ENCODE measurements at places on chromosomes 6 and 20. TPM values are rescaled to one million over a fixed set of nuclear protein-coding genes. Genes with fewer than 3 reads are reported as not detected.

Gene RPS6KA2
- 168 TPM for total RNA-seq

GRCh38 chr6:40806256-40806864, 219.2 kb upstream of the LRFN2 start:
- peak; percentile 20 for DNase-seq

DNA sequence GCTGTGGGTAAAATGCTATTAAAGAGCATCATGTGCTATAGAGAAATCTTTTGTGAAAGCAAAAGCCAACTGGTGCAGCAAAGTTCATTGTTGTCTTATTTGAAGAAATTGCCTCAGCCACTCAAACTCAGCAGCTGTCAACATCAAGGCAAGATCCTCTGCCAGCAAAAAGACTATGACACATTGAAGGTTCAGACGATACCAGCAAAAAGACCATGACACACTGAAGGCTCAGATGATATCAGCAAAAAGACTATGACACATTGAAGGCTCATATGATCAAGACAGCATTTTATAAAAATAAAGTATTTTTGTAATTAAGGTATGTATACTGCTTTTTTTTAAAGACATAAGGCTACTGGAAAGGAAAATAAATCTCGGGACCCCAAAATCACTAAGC, 118.4 kb upstream of the RUNX2 start:
- DNase-seq: no peak

DNA sequence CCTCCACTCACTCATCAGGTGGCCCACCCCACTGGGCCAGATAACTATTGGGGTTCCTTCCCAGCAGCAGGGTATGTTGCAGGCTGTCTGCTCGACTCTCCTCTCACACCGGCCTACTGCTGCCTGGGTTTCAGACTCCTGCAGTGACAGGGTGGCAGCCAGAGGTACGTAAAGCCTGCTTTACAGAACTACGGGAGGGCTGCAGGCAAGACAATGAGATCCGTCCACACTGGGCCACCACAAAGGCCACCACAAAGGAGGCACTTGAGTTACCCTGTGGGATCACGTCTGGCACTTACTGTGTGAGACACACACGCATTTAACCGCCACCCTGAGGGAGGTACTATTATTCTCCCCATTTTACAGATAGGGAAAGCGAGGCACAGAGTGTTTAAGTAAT, 78.5 kb downstream of the NFATC2 start:
- no peak for DNase-seq

Gene MYH7B
- under 0.01 TPM for total RNA-seq

Gene FITM2
- 4.1 TPM for total RNA-seq

DNA sequence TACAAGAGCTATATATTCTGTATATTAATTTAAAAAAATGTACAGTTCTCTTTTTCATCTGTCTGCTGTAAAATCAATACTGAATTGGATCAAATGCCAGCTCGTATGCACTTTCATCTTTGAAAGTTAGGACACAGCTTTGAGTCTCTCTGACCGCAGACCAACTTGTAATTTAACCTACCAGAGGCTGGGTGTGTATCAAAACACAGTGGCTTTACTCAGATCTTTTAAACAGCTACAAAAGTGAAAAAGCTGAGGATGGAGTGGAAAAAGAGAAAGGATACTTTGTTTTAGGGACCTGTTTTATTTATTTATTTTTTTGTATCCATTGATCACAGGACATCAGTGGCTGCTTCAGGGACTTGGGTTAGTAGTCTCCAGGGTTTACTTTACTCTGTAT, 44.1 kb downstream of the KIAA0408 start:
- no peak for DNase-seq

GRCh38 chr6:1285556-1285955, 26.3 kb upstream of the FOXQ1 start:
- no peak for DNase-seq

GRCh38 chr6:136103763-136104311, 146.3 kb downstream of the MTFR2 start:
- DNase-seq: peak; percentile 41

Gene ARID1B
- 22.7 TPM for total RNA-seq

Gene SRMS
- not detected for total RNA-seq

GRCh38 chr6:113406048-113406695, 451.0 kb upstream of the MARCKS start:
- DNase-seq: no peak

- DNase-seq: no peak
These were observed 16.4 kb downstream of the CHRNA4 start for GRCh38 chr20:63344616-63345327.

GRCh38 chr6:46098678-46099077, 31.1 kb upstream of the ENPP4 start:
- no peak for DNase-seq

Gene OR12D3
- not detected for total RNA-seq

DNA sequence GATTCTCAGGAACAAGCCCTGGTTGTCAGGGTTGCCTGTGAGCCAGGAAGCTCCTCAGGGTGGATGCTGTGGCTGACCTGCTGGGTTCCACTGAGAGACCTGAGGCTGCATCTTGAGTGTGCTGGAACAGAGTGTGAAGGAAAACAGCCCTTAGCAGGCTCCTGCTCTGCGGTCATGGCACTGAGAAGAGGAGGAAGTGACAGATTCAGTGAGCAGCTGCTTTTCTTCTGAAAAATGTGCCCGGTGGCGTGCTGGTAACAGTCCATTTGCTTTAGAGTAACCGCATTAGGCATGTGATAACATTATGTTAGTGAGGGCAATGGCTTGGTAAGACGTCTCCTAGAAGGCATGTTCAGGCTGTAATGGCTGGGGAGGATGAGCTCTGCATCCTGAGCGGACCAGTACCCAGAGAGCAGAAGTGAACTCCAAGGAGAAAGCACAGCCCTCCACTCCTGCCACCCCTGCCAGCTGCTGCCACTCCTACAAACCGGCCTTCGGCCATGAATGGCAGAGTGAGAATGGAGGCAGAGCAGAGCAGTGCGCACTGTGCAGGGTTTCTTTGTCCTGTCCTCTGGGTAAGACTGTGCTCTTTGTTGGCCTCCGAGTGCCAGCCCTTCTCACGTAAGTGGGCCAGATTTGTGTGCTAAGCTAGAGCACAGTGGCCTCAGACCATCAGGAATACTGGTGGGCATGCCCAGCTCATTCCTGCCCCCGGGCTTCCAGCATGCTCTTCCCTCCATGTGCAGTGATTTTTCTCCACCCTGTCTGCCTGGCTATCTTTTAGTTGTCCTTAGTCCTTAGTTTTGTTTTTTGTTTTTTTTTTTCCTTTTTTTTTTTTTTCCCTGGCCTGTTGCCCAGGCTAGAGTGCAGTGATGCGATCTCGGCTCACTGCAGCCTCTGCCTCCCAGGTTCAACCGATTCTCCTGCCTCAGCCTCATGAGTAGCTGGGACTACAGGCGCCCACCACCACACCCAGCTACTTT, 98.1 kb upstream of the VSTM2L start:
- DNase-seq: peak; percentile 8

Gene CHRNA4
- total RNA-seq: not detected

Gene TBPL1
- total RNA-seq: 34.3 TPM

Gene LAMA2
- 0.20 TPM for total RNA-seq

Gene CMTR1
- total RNA-seq: 25.4 TPM

Gene ADGRB3
- not detected for total RNA-seq

GRCh38 chr6:5695260-5696245, 311.2 kb downstream of the NRN1 start:
- peak; percentile 76 for DNase-seq

DNA sequence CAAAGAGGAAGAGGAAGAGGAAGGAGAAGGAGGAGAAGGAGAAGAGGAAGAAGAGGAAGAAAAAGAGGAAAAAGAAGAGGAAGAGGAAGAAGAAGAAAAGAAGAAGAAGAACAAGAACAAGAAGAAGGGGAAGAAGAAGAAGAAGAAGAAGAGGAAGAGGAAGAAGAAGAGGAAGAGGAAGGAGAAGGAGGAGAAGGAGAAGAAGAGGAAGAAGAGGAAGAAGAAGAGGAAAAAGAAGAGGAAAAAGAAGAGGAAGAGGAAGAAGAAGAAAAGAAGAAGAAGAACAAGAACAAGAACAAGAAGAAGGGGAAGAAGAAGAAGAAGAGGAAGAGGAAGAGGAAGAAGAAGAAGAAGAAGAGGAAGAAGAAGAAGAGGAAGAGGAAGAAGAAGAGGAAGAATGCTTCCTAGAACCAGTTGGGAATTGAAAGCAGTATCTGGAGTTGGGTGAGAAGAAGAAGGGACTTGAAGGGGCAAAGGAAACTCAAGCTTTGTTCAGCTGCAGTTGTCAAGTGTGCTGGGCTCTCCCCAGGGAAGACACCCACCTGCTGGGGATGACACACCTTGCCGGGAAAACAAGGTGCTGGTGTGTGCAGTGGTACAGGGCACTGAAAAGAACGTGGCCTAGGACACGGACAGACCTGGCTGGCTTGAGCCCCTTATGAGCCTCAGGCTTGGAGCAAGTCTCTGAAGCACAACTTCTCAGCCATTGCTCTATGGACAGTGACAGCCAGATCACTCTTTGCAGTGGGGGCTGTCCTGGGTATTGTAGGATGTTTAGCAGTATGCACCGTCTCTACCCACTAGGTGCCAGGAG, 30.1 kb upstream of the ARFGEF2 start:
- DNase-seq: no peak

- DNase-seq: no peak
These were observed 1.1 kb upstream of the SLC44A4 start for GRCh38 chr6:31879901-31880300.

Gene HLA-G
- not detected for total RNA-seq

Gene GHRH
- total RNA-seq: not detected

DNA sequence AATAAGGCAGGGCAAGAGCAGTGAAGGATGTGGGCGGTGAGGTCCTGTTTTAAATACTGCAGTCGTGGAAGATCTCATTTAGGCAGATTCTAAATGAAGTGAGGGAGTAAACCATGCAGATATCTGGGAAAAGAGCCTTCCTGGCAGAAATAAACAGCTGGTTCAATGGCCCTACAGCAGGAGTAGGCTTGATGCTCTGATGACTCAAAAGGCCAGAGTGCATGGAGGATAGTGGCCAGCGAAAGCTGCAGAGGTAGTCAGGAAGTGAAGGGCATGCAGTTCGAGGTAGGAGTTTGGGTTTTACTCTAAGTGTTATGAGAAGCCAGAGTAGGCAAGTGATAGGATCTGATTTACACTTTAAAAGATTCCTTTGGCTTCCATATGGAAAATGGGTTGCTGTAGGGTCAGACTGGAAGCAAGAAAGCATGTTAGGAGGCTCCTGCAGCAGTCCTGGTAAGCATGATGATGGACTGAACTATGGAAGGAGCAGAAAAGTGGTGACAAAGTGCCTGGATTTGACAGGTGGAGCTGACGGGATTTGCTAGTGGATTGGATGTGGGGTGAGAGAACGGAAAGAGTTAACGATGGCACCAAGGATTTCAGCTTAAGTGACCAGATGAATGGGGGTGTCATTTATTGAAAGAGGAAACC, 150.0 kb downstream of the GJA10 start:
- DNase-seq: peak; percentile 21

- DNase-seq: no peak
These were observed 13.3 kb upstream of the IL20RA start for GRCh38 chr6:137058037-137058436.

DNA sequence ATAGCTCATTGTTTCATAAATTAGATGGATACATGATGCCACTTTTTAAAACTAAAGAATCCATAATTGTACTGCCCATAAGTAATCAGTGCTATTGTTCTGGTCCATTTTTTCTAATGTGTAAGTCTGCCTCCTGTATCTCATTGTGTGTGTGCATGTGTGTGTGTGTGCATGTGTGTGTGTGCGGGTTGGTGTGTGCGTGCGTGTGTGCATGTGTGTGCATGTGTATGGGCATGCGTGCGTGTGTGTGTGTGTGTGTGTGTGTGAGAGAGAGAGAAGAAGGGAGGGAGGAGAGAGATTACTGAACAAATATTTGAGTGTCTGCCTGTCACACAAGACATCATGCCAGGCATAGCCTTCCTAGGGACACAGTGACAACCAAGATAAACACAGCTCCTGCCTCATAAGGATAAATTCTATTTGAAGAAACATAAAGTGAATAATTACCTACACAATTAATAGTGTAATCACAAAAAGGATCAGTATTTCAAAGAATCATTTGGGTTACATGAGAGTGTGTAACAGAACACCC, 33.2 kb upstream of the RPS6KA2 start:
- no peak for DNase-seq
